ENCODE measurements at places on chromosomes 1 and 21.

GRCh38 chr1:5140136-5140535, 485.7 kb downstream of the AJAP1 start:
- no peak for DNase-seq

DNA sequence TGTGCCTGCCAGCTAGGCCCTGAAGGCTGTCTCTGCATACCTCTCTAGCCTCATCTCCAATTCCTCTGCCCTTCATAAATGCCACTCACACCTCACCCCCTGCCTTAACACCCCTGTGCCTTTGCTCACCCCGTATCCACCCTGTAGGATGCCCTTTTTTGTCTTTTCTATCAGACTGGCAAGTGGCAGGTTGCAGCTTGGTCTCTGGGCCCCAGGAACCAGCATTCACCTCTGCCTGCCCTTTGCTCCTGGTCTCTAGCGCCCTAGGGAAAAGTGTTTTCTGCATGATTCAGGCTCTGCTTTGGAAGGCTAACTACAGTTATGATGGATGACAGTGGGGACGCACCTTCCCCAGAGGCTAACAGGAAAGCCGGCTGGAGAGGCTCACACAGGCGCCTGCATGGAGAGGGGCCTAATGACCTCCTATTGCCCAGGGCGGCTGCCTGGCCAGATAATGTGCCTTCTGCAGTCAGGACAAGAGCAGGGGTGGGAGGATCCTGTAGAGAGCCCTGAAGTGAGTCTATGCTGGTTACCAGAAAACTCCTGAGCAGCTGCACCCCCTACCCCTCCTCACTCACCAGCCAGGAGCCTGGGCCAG, 11.2 kb downstream of the KANK4 start:
- peak; percentile 53 for DNase-seq

GRCh38 chr1:234476172-234476571, 2.8 kb downstream of the TARBP1 start:
- no peak for DNase-seq

DNA sequence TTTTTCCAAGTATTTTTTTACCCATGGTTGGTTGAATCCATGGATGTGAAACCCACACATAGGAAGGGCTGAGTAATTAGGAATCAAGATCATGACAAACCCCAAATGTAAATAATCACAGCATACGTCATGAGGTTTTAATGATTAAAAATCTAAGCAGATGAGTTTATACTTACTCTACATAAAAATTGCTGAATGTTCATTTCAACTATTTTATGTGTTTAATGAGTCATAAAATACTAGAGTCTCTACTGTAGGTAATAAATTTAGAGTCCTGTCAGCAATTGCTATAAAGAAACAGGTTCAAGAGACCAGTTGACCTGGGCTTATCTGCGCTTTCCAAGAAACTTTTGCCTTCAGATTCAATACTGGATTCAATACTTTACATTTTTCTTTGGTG, 18.2 kb downstream of the CTH start:
- DNase-seq = peak; percentile 28

DNA sequence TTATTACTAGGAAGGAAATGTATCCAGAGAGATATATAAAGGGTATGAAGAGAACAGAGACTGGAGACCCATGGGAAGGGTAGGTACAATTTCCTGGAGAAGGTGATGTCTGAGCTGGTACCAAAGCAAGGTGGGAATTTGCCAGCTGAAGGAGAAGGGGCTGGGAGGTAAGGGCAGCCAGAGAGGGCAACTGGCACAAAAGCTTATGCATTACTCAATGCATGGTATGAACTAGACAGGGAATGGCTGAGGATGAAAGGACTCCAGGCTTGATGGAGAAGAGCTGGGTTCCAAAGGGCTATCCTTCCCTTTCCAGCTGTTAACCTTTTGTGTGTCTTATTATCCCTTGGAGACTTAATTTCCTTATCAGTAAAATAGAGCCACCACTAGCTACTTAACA, 113.6 kb upstream of the GADD45A start:
- DNase-seq = no peak

DNA sequence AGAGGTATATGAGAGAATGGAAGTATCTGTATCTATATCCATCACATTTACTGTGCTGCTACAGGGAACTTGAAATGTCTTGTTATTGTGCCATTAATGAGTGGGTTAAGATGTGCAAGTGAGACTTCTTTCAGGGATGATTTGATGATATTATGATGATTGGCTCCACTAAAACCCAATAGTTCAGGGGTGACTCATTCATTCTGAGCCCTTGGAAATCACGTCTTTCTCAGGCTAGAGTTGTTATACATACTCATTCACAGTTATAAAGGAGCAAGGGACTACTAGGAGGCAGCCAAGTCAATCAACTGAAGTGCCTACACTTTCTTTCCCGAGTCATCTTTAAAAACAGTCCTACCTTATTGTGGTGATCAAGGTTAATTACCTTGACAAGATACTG, 1109.8 kb upstream of the B3GALT2 start:
- peak; percentile 19 for DNase-seq

All from fibroblast of upper back skin (primary cell).